T-helper 2 cell treated with Interferon-gamma antibody and Interleukin-4, amounts not matched to agents 5 μg/mL and 100 μg/mL, for 36 hours (primary cell): ENCODE measurements at places on chromosomes 6 and 20.
A peak's percentile ranks its signal among the peaks of the same experiment; 100 is the strongest.

- no peak overlapping the region for H3K27ac ChIP-seq
- no peaks in the 10 kb centered on the region for H3K36me3 ChIP-seq
- no peak overlapping the region for H3K4me3 ChIP-seq
- H3K4me1 ChIP-seq = no peaks in the 10 kb centered on the region
- no peak for DNase-seq
- H3K27me3 ChIP-seq = no peaks in the 10 kb centered on the region
These were observed 98.8 kb downstream of the SEL1L2 start for GRCh38 chr20:13891575-13891974.

DNA sequence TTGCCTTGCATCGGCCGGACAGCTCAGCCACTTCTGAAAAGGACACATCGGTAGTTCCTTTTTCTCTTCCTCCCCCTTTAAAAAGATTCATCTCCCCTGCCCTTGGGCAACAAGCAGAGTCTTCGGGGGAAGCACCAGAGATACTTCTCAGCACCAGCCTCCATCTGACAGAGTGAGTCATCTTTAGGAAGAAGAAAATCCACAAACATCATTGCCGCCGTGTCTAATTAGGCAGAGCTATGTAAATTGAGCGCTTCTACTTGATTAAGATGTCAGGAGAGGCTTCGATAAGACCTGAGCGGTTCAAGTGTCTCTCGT, 186.4 kb downstream of the TAF4 start:
- no peaks in the 10 kb centered on the region for H3K4me1 ChIP-seq
- no peak overlapping the region for H3K4me3 ChIP-seq
- no peaks in the 10 kb centered on the region for H3K27me3 ChIP-seq
- no peak for DNase-seq

GRCh38 chr6:137210903-137211302, 8.3 kb downstream of the IFNGR1 start:
- no peak overlapping the region for H3K4me3 ChIP-seq
- DNase-seq = no peak
- peaks cover 73% of the 10 kb centered on the region for H3K36me3 ChIP-seq
- peaks cover 16% of the 10 kb centered on the region for H3K4me1 ChIP-seq

GRCh38 chr20:57760698-57761412, 51.0 kb upstream of the PMEPA1 start:
- peaks cover 1% of the 10 kb centered on the region for H3K27me3 ChIP-seq
- no peaks in the 10 kb centered on the region for H3K4me1 ChIP-seq
- H3K27ac ChIP-seq = no peak overlapping the region
- no peaks in the 10 kb centered on the region for H3K36me3 ChIP-seq

DNA sequence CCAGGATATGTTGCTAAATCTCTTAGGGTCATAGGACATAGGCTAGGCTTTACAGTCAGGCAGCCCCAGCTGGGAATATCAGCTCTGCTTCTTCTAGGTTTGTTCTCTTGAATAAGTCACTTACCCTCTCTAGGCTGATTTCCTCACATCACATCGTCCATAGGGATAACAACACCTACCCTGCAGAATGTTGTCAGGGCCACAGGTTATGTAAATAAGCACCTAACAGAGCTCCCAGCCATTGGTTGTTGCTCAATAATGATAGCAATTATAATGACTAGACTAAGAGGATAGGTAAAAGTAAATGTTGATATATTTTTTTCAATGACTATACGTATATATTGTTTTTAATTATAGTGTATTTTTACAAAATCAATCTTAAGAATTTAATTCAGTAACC, 135.0 kb downstream of the HIVEP2 start:
- peaks cover 29% of the 10 kb centered on the region for H3K4me1 ChIP-seq
- DNase-seq = no peak
- H3K27ac ChIP-seq = no peak overlapping the region
- no peaks in the 10 kb centered on the region for H3K27me3 ChIP-seq
- peaks cover 18% of the 10 kb centered on the region for H3K36me3 ChIP-seq
- no peak overlapping the region for H3K4me3 ChIP-seq

- H3K27me3 ChIP-seq = no peaks in the 10 kb centered on the region
- DNase-seq = no peak
- H3K4me1 ChIP-seq = peaks cover 8% of the 10 kb centered on the region
- peaks cover 11% of the 10 kb centered on the region for H3K36me3 ChIP-seq
- H3K27ac ChIP-seq = no peak overlapping the region
These were observed 19.6 kb downstream of the LEMD2 start for GRCh38 chr6:33769248-33769821.

DNA sequence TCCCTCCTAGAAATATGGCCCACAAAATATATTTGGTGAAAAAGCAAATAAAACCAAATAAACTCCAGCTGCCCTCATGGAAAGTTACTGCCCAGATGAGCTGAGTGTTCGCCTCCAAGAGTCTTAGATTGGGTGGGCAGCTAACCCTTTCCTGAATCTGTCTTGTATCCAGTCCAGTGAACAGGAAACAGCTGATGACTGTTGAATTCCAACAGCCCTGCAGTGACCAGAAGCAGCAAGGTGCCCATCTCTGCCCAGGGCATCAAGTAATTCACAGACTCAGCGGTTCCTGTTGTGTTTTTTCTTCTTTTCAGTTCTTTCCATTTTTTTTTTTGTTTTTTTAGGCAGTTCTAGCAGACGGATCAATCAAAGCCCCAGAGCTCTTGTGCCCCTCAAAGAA, 199.2 kb downstream of the UBE3D start:
- DNase-seq = no peak
- no peaks in the 10 kb centered on the region for H3K27me3 ChIP-seq
- no peaks in the 10 kb centered on the region for H3K4me1 ChIP-seq

- DNase-seq = no peak
- no peak overlapping the region for H3K4me3 ChIP-seq
- no peaks in the 10 kb centered on the region for H3K4me1 ChIP-seq
- H3K27ac ChIP-seq = no peak overlapping the region
- no peaks in the 10 kb centered on the region for H3K27me3 ChIP-seq
These were observed 25.1 kb downstream of the RRAGD start for GRCh38 chr6:89386917-89387491.

DNA sequence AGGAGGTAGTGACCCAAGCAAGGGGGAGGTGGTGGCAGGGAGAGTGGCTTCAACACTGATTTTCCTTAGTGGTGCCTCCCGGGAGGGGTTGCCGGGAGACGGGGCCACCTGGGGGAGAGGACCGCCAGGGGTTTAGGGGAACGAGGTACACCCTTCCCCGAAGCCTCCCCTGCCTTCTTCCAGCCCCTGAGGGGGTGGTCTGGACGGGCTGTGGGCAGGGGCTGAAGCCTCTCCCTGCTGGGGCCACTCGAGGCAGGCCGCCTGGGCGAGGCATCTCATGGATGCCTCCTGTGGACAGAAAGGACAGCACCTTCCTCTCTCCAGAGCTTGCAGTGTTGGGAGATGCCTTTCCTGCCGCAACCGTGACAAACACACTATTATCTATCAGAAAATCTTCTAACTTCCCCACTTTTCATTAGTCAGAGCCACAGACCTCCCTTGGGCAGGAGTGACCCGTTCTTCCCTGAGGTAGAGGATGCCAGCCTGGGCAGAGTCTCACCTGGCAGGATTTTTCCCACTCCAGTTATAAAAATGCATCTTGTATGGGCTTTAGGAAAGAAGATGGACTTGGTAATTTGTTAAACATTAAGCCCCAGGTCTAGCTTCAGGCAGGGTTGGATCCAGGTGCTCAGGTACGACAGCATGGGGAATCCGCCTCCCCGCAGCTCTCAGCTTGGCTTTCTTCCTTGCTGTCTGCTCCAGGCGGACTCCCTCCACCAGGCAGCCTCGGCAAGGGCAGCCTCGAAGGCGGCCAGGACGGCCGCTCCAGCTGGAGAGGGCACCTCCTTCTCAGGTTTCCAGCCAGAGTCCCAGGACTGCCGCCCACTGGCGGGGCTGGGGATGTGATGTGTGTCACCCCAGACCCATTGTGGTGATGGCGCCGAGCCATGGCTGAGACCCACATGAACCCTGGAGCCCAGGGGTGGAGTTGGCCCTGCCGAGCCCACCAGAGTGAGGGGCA, 11.0 kb downstream of the HRH3 start:
- H3K27ac ChIP-seq = no peak overlapping the region
- H3K27me3 ChIP-seq = no peaks in the 10 kb centered on the region
- no peaks in the 10 kb centered on the region for H3K36me3 ChIP-seq
- H3K4me3 ChIP-seq = no peak overlapping the region

- H3K4me1 ChIP-seq = peaks cover 42% of the 10 kb centered on the region
- no peak for DNase-seq
- H3K27ac ChIP-seq = peak overlapping the region; percentile 97
- H3K36me3 ChIP-seq = peaks cover 78% of the 10 kb centered on the region
These were observed 4.3 kb downstream of the PPP1R10 start for GRCh38 chr6:30612687-30613248.

GRCh38 chr6:44598679-44599078, 211.2 kb downstream of the CDC5L start:
- peaks cover under 1% of the 10 kb centered on the region for H3K4me1 ChIP-seq
- peaks cover 12% of the 10 kb centered on the region for H3K27me3 ChIP-seq
- no peak overlapping the region for H3K4me3 ChIP-seq
- H3K27ac ChIP-seq = no peak overlapping the region

- H3K27me3 ChIP-seq = no peaks in the 10 kb centered on the region
- peaks cover 11% of the 10 kb centered on the region for H3K36me3 ChIP-seq
- no peak overlapping the region for H3K4me3 ChIP-seq
- H3K4me1 ChIP-seq = no peaks in the 10 kb centered on the region
- DNase-seq = no peak
- H3K27ac ChIP-seq = no peak overlapping the region
These were observed 144.2 kb downstream of the PREX1 start for GRCh38 chr20:48683467-48684175.

GRCh38 chr6:34555007-34555322, 1.2 kb downstream of the SPDEF start:
- no peak for DNase-seq
- peaks cover 13% of the 10 kb centered on the region for H3K4me1 ChIP-seq
- H3K4me3 ChIP-seq = no peak overlapping the region
- no peaks in the 10 kb centered on the region for H3K36me3 ChIP-seq

- H3K27me3 ChIP-seq = no peaks in the 10 kb centered on the region
- H3K27ac ChIP-seq = no peak overlapping the region
- H3K36me3 ChIP-seq = peaks cover 14% of the 10 kb centered on the region
- peaks cover 20% of the 10 kb centered on the region for H3K4me1 ChIP-seq
- no peak overlapping the region for H3K4me3 ChIP-seq
- no peak for DNase-seq
These were observed 13.2 kb downstream of the GCNT2 start for GRCh38 chr6:10534419-10534762.

GRCh38 chr6:53754330-53754729, 40.5 kb upstream of the LRRC1 start:
- H3K27me3 ChIP-seq = peaks cover 8% of the 10 kb centered on the region
- H3K4me1 ChIP-seq = no peaks in the 10 kb centered on the region
- no peak for DNase-seq
- no peaks in the 10 kb centered on the region for H3K36me3 ChIP-seq

- peaks cover 5% of the 10 kb centered on the region for H3K36me3 ChIP-seq
- DNase-seq = no peak
- no peak overlapping the region for H3K4me3 ChIP-seq
- H3K27ac ChIP-seq = no peak overlapping the region
- H3K27me3 ChIP-seq = no peaks in the 10 kb centered on the region
These were observed 981 bp downstream of the HM13 start for GRCh38 chr20:31515072-31515774.

- H3K36me3 ChIP-seq = no peaks in the 10 kb centered on the region
- peaks cover 7% of the 10 kb centered on the region for H3K4me1 ChIP-seq
- no peak overlapping the region for H3K4me3 ChIP-seq
- DNase-seq = peak; percentile 27
These were observed 10.4 kb upstream of the GCNT2 start for GRCh38 chr6:10510592-10511367.

GRCh38 chr20:33018169-33018931, 10.8 kb downstream of the BPIFB2 start:
- H3K27ac ChIP-seq = no peak overlapping the region
- H3K27me3 ChIP-seq = peaks cover 8% of the 10 kb centered on the region
- no peak overlapping the region for H3K4me3 ChIP-seq
- no peak for DNase-seq
- no peaks in the 10 kb centered on the region for H3K36me3 ChIP-seq

DNA sequence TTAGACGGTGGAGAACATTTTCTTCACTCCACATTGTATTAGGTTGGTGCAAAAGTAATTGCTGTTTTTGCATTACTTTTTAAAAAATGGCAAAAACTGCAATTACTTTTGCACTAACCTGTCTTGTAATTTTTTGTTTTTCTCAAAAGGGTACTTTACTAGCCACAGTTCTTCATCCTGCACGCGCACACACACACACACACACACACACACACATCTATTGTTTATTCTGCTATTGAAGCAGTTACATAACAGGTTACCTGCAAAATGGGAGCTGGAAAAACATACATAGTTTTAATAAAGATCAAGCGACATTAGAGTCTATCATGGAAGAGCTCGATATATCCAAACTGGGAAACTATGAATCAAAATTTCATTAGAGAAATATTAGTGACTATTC, 235.2 kb downstream of the SIM1 start:
- H3K27me3 ChIP-seq = peaks cover 7% of the 10 kb centered on the region
- no peak for DNase-seq
- peak overlapping the region; percentile 82 for H3K4me3 ChIP-seq
- peaks cover 27% of the 10 kb centered on the region for H3K4me1 ChIP-seq
- H3K36me3 ChIP-seq = no peaks in the 10 kb centered on the region

- no peak for DNase-seq
- no peaks in the 10 kb centered on the region for H3K4me1 ChIP-seq
- no peaks in the 10 kb centered on the region for H3K27me3 ChIP-seq
These were observed 98.7 kb downstream of the ERMARD start for GRCh38 chr6:169850154-169850553.

DNA sequence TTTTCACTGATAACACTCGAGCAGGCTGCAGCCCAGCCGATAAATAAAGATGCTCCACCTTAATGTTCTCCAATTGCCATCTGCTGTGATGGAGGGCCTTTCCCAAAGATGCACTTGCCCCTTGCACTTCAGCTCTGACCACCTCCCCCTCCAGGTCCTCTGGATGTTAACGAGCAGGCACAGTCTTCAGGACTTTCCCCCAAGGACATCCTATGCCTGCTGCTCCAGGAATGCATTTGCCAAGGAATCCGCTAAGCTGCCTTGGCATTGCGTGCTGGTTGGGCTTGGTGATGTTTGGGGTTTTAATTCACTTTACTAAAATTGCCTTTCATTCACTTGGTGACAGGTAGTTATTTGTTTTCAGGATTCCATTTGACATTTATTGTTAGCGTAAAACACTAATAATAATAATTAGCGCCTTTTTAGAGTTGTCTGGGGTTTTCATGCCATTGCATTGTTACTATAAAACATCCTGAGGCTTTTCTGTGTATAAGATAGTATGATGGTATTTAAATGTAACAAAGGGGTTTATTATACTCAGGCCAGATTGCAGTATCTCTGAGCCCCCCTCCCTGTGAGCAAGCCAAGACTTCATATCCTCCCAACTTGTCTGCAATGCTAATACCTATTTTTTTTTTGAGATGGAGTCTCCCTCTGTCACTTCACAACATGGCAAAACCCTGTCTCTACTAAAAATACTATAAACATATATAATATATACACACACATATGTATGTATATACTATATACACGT, 66.7 kb upstream of the TSHZ2 start:
- no peak overlapping the region for H3K4me3 ChIP-seq
- DNase-seq = no peak
- no peaks in the 10 kb centered on the region for H3K36me3 ChIP-seq
- no peaks in the 10 kb centered on the region for H3K27me3 ChIP-seq
- no peak overlapping the region for H3K27ac ChIP-seq
- H3K4me1 ChIP-seq = peaks cover 3% of the 10 kb centered on the region

- H3K4me3 ChIP-seq = no peak overlapping the region
- H3K4me1 ChIP-seq = peaks cover 55% of the 10 kb centered on the region
- H3K27me3 ChIP-seq = no peaks in the 10 kb centered on the region
These were observed 5.5 kb downstream of the DNAJC5 start for GRCh38 chr20:63900413-63900812.

GRCh38 chr6:14026831-14027539, 90.6 kb upstream of the CD83 start:
- H3K27ac ChIP-seq = no peak overlapping the region
- H3K27me3 ChIP-seq = peaks cover 44% of the 10 kb centered on the region
- no peak for DNase-seq
- no peaks in the 10 kb centered on the region for H3K36me3 ChIP-seq
- no peaks in the 10 kb centered on the region for H3K4me1 ChIP-seq
